ENCODE measurements at places on chromosomes 2 and 18.

DNA sequence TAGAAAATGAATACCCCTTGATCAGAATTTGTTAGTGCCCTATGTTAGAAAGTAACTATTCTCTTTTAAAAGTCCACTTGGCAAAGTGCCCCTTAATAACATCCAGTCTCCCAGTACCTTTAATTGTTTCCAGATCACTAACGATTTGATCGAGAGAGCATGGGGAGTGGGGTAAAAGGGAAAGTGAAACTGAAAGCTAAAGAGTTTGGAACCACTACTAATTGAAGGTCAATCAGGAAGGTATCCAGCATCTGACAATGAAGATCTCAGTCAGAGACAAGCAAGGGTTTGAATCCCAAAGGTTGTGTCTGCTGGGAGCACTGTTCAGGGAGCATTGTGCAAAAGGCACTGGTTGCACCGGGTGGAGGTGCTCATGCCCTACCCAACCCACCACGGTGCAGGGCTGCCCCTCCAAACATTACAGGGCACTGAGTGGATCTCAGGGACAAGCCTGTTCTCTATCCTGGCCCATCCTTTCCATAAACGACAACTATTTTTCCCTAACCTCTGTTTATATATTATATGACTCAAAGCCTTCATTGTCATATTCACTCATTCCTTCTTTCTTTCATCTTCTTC, 14.6 kb upstream of the RIT2 start:
- peak; percentile 47 for DNase-seq

DNA sequence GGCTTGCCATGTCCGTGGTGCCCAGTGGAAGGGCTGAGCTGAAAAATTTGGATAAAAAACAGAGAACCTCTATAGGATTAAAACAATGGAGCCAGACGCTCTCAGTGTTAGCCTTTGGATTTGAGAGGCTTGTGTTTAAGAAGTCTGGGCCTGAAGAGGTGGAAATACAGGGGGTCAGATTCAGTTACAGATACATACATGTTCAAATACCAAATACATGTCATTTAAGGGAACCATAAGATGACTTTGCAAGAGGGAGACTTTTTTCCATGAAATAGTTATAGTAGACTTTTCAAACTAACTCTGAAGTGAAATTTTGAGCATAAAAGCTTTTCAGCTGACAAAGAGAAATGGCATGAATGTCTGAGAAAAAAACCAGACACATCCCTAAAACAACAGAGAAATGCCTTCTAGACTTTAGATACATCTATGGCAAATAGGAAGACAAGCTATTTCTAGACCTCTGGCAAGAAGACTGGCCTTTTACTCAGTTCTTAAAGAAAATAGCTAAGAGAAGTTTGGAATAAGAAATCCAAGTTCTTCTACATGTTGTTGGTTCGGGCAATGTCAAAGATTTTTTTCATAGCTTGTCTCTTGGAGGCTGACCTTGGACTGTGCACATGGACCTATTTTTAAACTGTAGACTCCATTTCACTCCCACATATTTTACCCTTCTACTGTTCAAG, 112.9 kb downstream of the LTBP1 start:
- no peak for DNase-seq

GRCh38 chr2:19711470-19712372, 190.1 kb downstream of the TTC32 start:
- DNase-seq = peak; percentile 98

GRCh38 chr2:107621186-107622165, 205.2 kb upstream of the RGPD4 start:
- no peak for DNase-seq

Measured in iris pigment epithelial cell (primary cell).